ENCODE measurements at places on chromosomes 13 and 19.

DNA sequence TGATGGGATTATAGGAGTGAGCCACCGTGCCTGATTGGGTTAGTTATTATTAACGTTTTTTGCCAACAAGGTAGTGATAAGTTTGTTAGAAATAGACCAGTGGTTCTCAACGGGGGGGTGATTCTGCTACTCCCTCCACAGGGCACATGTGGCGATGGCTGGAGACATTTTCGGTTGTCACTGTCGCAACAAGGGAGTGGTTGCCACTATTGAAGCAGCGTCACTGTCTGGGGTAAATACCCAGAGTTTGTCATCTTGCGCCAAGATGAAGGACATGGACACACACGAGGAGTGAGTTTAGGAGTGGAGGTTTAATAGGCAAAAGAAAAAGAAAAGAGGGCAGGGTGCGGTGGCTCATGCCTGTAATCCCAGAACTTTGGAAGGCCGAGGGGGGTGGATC lies 18.9 kb downstream of the ADGRE3 start:
- DNase-seq: no peak

- DNase-seq: no peak
Observed at GRCh38 chr13:113489549-113490495, 689 bp downstream of the DCUN1D2 start.

DNA sequence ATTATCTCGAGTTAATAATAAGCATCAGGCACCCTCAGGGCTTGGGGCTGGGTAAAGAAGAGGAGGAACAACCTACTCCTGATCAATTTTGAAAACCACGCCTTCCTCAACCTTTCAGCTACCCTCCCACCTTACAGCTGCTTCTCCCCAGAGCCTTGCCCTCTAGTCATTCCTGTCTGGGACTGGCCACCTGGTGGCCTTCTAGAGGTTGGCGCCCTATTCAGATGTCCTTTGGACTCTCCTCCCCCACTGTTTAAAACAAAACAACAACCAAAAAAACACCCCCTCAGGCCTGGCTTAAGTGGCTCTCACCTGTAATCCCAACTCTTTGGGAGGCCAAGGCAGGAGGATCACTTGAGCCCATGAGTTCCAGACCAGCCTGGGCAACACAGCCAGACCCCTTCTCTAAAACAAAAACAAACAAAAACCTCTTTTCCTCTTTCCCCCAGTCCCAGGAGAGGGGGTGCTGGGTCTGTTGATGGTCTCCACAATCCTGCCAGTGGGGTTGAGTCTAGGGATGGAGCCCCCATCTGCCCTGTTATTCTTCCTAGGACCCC lies 62.3 kb downstream of the CCDC70 start:
- DNase-seq: no peak

DNA sequence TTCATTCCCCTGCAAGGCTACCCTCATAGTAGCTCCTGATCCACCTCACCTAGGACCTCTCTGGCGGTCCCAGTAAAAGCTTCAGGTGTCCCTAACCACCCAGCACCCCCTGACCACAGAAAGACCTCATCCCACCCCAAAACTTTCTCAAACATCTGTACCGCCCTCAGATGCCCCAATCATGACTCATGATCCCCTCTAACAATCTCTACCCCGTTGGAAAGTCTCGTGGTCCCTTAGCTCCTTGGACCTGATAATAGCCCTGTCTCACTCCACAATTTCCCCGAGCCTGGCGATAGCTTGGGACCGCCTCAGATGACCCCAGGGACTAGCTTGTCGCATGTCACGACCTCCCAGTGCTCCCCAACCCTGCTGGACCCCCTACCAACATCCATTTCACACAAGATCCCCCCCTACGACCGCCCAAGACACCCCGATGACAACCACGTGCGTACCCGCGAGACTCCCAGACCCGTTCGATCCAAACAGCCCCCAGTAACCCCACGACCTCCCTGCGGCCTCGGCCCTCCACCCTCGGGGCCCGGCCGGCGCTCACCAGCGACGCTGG lies 450 bp downstream of the NDUFA11 start:
- DNase-seq: no peak

GRCh38 chr13:77239312-77239711 lies 87.6 kb downstream of the MYCBP2 start:
- no peak for DNase-seq

DNA sequence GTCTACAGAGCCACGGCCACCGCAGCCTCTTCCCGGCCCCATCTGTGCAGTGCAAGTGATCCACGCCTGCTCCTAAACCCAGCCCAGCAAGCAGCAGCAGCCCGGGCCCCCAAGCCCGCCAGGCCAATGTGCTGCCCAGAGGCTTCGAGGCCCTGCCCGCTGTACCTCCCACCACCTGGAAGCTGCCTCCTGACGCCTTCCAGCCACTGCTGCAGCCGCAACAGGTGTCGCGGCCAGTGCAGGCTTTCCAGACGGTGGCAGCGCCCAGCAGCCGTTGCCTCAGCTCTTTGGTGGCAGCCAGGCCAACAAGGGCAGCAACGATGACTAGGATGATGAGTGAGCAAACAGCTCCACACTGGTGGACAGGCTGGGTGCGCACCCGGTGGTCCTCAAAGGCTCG lies 50.2 kb upstream of the TPM4 start:
- DNase-seq: no peak

DNA sequence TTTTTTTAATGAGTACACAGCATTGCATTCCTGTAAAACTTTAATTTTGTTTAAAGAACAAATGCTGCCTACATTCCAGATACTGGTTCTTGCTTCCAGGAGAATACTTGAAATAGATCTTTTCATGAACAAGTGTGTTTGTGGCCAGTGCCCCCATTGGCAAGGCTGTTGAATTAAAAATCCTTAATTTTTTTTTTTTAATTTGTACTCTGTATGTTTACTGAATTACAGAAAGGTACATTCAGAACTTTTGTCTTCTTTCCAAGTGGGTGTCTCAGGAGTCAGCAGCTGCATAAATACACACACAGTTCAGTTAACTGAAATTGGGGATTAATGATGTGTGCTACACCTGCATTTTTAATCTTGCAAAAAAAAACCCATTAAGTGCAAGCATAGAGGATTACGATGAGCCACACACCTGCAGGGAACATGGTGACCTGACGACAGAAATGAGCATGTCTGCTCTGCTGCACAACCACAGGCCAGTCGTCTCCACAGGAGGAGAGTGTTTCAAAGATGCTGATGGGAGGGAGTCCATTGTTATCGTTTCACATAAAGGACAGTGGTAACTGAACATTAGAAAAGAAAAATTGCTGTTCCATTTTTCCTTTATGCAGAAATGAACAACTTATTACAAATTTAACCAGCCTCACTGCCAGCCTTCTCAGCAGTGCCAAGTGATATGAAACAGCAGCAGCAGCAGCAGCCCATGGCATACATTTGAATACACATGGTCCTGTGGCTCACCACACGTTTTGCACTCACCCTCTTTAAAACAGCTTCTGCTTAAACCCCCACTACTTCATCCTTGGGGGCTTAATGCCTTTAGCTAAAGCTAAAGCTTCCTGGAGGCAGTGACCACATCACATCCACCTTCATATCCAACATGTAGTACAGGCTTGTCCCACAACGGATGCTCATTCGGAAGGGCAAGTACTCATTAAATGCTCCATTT lies 72.3 kb upstream of the RFC3 start:
- no peak for DNase-seq

GRCh38 chr19:30227661-30228112 lies 144.5 kb upstream of the ZNF536 start:
- DNase-seq: peak; percentile 33

DNA sequence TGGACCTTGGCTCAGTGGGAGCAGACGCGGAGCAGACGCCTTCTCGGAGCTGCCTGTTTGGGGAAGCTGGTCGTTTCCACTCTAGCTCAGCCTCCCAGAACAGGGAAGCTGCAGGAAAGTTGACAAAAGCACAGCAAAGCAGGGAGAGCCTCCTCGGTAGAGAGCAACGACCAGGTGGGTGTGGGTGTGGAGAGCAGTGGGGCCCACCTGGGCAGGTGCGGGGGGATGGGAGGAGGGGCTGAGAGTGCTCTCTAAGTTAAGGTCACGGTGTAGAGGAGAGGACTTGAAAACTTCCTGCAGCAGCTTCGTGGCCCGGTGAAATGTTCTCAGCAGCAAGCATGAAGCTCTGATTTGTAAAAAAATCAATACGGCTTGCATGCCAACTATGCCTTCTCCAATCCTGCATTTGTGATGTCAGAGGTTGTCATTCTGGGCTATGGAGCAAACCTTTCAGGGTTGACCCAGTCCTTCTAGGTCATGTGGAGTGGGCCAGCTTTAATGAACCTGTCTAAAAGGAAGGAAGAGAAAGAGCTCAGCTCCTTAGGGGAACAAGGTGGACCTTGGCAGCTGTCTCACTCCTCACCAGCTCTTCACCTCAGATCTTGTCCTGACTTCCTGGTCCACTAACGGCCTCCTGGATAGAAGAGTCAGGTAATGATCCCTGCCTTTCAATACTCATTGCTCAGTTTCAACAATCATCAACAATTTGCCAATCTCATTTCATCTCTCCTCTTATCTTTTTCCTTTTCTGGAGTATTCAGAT lies 85.8 kb upstream of the UBL3 start:
- DNase-seq: no peak

GRCh38 chr13:111899714-111900389 lies 167.1 kb upstream of the SOX1 start:
- DNase-seq: no peak

- DNase-seq: no peak
Observed at GRCh38 chr19:39871362-39871761, 25.2 kb upstream of the FBL start.

- DNase-seq: no peak
Observed at GRCh38 chr13:26529441-26529840, 28.0 kb upstream of the WASF3 start.

GRCh38 chr19:33391631-33392249 lies 18.2 kb downstream of the CEBPG start:
- DNase-seq: no peak
